ENCODE measurements at places on chromosomes 13 and 19.

- no peak for DNase-seq
Measured at GRCh38 chr19:17654993-17655392, 33.2 kb downstream of the UNC13A start.

GRCh38 chr19:20233105-20233504, 66.1 kb downstream of the ZNF486 start:
- no peak for DNase-seq

- peak; percentile 73 for DNase-seq
Measured at GRCh38 chr13:27270594-27271520, at the start of gene RASL11A. Gene RASL11A, plus strand, starts transcription at chr13:27270830. Its CDS starts 115 bp downstream, at chr13:27270945.

- peak; percentile 95 for DNase-seq
Measured at GRCh38 chr19:3336680-3337523, 29.5 kb upstream of the NFIC start.

GRCh38 chr13:112657850-112658445, 31.9 kb upstream of the ATP11A start:
- peak; percentile 55 for DNase-seq

DNA sequence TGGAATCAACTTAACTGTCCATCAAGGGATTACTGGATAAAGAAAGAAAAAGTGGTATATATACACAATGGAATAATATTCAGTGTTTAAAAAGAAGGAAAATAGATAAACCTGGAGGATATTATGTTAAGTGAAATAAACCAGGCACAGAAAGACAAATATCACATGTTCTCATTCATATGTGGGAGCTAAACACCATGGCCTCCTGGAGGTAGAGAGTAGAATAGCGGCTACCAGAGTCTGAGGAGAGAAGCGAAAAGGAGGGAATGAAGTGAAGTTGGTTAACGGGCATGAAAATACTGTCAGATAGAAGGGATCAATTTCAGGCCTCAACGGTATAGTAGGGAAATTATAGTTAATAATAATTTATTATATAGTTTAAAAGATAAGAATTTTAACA, 147.5 kb upstream of the OBI1 start:
- DNase-seq: no peak

- DNase-seq: no peak
Measured at GRCh38 chr13:110070046-110070445, 236.9 kb downstream of the COL4A1 start.

GRCh38 chr13:25180775-25181537, 8.9 kb upstream of the AMER2 start:
- DNase-seq: no peak

- DNase-seq: no peak
Measured at GRCh38 chr13:48853728-48854102, 122.0 kb upstream of the FNDC3A start.

DNA sequence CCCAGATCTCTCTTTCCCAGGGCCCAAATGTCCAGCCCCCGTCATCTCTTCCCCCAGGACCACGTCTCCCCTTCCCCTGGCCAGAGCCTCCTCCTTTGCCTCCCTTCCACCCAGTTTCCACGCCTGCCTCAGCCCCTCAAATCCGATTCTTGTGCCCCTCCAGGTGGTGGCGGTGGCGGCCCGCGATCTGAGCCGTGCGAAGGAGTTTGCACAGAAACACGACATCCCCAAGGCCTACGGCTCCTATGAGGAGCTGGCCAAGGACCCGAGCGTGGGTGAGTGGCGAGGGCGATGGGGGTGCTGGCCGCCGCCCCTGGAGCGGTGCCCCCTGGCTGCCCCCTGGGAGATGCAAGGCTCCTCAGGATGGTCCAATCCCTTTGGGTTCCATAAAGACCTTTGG, 1.3 kb downstream of the DHDH start:
- no peak for DNase-seq

GRCh38 chr13:51684076-51684475, 99.8 kb downstream of the WDFY2 start:
- DNase-seq: no peak

DNA sequence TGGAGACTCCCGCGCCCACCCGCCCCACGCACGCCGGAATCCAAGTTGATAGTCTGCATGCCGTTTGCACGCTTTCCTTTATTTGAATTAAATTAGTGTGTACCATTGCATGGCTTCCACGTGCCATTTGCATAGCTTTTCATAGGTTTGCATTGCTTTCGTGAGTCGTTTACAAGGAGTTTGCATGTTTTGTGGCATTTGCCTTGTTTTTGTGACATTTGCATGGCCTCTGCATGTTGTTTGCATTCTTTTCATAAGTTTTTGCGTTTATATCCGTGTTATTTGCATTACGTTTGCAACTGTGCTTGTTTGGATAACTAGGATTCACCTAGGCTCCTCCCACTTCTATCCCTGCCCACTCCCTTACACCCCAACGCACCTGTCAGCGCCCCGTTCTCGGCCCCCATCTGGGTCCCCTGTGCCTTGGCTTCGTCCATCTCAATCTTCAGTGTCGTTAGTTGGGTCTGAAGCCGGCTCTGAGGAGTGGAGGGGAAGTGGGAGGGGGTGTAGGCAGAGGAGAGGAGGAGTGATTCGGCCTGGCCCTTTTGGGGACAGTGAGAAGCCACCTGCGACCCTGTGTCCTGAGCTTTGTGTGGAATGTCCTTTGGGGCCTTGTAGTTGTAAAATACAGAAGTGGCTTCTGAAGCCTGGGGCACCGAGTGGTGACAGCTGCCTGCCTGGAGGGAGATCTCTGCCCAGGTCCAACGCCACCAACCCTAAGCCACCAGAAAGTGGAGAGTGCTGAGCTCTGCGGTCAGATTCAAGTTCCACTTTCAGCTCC, 2.4 kb downstream of the CCDC194 start:
- DNase-seq: no peak

GRCh38 chr19:17234911-17235299, 8.9 kb downstream of the OCEL1 start:
- DNase-seq: no peak

- DNase-seq: peak; percentile 14
Measured at GRCh38 chr19:52248241-52248640, 21.1 kb upstream of the ZNF766 start.

DNA sequence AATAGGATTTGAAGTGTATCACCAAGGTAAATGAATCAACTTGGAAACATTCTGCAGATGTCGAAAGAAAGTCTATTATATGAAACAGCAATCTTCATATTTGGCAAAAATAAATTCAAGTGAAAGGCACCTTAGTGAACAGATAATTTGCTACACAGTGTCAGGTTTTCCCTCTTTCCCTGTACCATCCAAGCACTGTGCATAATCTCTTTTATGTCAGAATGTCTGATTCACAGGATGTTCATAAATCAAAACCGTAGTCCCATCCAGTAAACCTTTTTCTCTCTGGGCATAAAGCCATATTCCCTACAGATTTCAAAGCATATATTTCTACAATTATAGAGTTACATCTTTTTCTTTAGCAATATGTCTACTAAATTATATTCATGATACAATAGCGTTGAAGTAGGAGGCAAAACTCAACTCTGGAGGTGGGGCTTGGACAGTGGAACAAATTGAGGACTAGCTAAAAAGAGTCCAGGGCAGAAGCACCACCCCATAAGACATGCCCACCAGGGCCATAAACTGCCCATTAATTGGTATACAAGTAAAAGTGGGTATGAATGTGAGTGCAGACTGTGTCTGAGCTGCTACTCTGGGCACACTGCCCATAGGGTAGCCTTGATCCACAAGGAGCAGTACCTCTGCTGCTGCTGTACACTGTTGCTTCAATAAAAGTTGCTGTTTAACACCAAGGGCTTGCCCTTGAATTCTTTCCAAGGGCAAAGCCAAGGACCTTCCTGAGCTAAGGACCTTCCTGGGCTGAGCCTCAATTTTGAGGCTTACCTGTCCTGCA, 72.1 kb upstream of the MYCBP2 start:
- DNase-seq: no peak

DNA sequence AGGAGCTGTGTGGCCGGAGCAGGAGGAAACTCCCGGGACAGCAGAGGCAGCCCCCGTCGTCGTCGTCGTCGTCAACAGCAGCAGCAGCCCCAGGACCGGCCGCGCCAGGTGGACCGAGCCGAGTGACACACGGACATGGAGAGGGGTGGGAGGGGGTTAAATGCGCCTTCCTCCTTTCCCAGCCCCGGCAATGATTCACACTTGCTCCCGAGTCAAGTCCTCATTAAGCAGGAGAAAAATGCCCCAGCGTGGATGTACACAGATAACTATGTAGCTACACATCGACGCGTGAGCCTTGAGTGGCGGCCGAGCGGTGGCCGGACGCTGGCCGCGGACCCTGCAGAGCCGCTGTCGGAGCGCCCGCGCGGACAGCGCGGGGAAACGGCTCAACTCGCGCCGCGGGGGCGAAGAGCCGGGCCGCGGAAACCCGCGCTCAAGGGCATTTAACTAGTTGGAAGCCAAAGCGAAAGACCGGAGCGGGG, 645 bp downstream of the UBL3 start:
- peak; percentile 36 for DNase-seq

- DNase-seq: no peak
Measured at GRCh38 chr13:31717583-31717982, 21.7 kb upstream of the RXFP2 start.

GRCh38 chr13:56501750-56502149, 639.0 kb upstream of the PRR20A start:
- DNase-seq: no peak

- no peak for DNase-seq
Measured at GRCh38 chr13:52739468-52740071, at the start of gene CNMD. Gene CNMD, minus strand, starts transcription at chr13:52739820. Its CDS starts 119 bp downstream, at chr13:52739701.

GRCh38 chr13:41332829-41333228, 21.8 kb downstream of the NAA16 start:
- DNase-seq: no peak

DNA sequence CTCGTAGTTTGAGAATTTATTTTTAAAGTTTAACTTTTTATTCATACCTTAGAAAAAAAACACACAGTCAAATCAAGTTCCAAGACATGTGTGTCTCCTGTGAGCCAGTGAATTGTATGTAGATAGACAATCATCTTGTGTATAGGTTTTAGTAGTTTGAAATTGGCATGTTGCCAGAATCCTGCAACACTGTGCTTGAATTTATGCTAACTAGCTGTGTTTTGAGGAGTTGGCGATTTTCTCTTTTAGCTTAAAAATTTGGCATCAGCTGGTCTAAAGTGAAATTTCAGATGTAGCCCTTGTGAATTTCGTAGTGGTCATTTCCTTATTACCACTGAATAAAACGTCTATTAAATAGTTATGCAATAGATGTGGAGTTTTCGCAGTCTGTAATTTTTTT, 213.2 kb downstream of the ATP8A2 start:
- DNase-seq: no peak

- DNase-seq: no peak
Measured at GRCh38 chr19:48862827-48863226, 5.6 kb downstream of the PLEKHA4 start.

DNA sequence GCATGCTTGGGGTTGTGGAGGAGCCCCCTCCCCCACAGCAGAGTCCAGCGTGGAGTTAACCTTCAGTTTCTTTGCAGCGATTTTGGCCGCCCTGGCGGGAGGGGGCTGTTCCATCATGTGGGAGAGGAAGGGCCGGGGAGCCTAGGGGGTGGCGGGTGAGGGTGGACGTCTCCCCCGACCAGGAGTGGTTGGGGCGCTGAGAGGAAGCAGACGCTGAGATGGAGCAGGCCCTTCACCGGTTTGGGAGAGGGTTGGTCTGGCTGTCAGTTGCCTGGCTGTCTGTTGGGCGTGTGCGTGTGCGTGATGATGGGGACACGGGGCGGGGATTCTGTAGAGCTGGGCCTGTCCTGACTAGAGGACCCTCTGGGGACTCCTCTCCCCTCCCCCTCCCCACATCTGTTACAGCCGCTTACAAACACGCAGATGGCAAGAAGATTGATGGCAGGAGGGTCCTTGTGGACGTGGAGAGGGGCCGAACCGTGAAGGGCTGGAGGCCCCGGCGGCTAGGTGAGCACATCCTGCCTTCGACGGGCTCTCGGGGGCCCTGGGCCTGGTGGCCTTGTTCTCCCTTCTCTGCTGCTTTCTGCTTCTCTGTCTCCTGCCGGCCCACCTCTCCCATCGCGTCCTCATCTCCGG, 9.8 kb upstream of the LIN7B start:
- no peak for DNase-seq

DNA sequence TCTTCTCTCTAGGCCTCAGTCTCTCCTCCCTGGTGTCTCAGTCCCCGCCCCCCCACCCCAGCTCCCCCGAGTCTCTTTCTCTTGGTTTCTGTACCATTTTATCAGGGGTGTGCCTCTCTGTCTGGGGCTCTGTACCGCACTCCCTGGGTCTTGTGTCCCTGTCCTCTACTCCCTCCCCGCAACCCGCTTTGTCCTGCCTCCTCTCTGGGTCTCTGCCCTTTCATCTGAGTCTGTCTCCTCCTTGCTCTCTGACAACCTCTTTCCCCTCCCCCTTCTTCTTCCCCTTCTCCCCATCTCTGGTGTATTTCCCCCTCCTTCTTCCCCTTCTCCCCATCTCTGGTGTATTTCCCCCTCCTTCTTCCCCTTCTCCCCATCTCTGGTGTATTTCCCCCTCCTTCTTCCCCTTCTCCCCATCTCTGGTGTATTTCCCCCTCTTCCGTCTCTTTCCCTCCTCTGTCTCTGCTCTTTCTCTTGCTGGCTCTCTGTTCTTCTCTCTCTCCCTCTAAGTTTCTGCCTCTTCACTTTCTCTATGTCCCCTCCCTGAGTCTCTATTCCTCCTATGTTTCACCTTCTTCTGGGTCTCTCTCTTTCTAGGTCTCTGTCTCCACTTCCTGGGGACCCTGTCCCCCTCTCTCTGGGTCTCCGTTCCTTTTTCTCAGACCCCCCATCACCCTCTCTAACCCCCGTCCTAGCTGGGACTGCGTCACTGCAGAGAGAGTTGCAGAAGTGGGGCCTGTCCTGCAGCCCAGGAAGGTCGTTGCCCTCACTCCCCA, 2.2 kb upstream of the KCNC3 start:
- DNase-seq: peak; percentile 66

DNA sequence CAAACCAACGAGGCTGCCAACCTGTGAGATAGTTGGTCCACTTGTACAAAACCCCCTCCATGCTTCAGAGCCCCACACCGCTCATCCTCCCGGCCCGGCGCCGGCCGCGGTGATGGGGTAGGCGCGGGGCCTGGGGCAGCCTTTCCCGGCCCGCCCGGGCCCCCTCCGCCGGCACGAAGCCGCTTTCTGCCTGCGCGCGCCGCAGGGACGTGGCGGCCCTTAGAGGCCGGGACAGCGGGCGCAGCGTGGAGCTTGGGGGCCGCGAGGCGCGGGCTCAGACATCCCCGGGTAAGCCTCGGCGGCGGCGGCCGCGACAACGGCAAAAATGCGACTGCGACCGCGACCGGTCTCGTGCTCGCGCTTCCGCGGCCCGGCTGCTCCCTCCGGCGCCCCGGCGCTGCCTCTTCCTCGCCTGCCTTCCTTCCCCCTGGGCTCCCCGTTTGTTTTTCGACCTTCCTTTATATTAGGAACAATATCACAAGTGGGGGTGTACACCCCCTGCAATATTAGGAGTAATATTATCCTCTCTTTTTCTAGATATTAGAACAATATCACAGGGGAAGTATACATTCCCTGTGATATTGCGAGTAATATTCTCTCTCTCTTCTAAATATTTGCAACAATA, 53.9 kb upstream of the CEACAM21 start:
- no peak for DNase-seq

Data from posterior cingulate gyrus (tissue), 11 donors.